ENCODE measurements at places on chromosomes 1 and 21. TPM values are rescaled to one million over a fixed set of nuclear protein-coding genes. Genes with fewer than 3 reads are reported as not detected.

VANGL2 gene
- total RNA-seq: not detected

- no peaks in the 10 kb centered on the region for H3K27me3 ChIP-seq
- no peak overlapping the region for H3K4me3 ChIP-seq
- H3K36me3 ChIP-seq: no peaks in the 10 kb centered on the region
- no peaks in the 10 kb centered on the region for H3K4me1 ChIP-seq
- H3K27ac ChIP-seq: no peak overlapping the region
Observed at GRCh38 chr1:29719253-29719652, 482.9 kb downstream of the PTPRU start.

GRCh38 chr1:116875391-116875790, 34.3 kb upstream of the PTGFRN start:
- H3K4me3 ChIP-seq: no peak overlapping the region
- H3K27me3 ChIP-seq: no peaks in the 10 kb centered on the region
- DNase-seq: no peak
- H3K36me3 ChIP-seq: no peaks in the 10 kb centered on the region
- no peak overlapping the region for H3K27ac ChIP-seq

DNA sequence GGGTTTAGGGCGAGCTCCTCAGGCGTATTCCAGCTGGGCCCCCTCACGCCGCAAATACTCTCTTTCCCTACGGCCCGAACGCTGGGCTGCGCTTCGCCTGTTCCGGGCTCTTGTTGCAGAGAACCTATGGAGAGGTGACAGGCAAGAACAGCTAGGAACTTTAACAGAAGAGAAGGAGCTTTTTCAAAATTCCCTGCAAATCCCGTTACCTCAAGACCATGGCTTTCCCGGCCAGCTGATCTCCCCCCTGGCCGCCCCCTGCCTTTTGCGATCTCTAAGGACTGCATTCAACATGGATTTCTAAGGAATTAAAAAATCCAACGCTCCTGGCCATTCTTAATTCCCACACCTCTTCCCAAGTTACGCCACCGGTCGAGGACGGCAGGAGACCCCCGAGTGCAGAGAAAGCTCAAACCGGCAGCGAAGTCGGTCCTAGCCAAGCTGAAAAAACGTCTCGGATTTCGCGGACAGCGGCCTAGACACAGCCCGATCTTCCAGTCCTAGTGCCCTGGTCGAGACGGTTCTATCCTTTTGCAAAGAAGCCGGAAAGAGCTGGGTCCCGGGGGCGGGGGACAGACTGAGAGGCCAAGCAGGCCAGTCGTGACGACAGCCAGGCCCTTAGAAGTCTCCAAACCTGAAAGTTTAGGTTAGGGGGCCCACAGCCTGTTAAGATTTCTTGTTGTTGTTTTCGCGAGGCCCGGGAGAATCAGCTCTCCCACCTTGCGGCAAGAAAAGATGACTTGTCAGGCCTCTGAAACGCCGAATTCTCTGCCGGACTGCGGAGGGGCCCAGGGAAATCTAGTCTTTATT, 1.1 kb upstream of the TBX15 start:
- no peak for DNase-seq
- no peaks in the 10 kb centered on the region for H3K36me3 ChIP-seq
- H3K27me3 ChIP-seq: peaks cover 91% of the 10 kb centered on the region
- H3K4me3 ChIP-seq: no peak overlapping the region
- H3K4me1 ChIP-seq: no peaks in the 10 kb centered on the region
- H3K27ac ChIP-seq: no peak overlapping the region

- H3K27ac ChIP-seq: no peak overlapping the region
- no peak for DNase-seq
- H3K36me3 ChIP-seq: no peaks in the 10 kb centered on the region
- H3K27me3 ChIP-seq: peaks cover 17% of the 10 kb centered on the region
Observed at GRCh38 chr1:205369701-205370123, 13.0 kb upstream of the KLHDC8A start.

GRCh38 chr21:39468559-39468958, 16.8 kb downstream of the SH3BGR start:
- no peaks in the 10 kb centered on the region for H3K36me3 ChIP-seq
- no peak for DNase-seq
- no peaks in the 10 kb centered on the region for H3K27me3 ChIP-seq

DNA sequence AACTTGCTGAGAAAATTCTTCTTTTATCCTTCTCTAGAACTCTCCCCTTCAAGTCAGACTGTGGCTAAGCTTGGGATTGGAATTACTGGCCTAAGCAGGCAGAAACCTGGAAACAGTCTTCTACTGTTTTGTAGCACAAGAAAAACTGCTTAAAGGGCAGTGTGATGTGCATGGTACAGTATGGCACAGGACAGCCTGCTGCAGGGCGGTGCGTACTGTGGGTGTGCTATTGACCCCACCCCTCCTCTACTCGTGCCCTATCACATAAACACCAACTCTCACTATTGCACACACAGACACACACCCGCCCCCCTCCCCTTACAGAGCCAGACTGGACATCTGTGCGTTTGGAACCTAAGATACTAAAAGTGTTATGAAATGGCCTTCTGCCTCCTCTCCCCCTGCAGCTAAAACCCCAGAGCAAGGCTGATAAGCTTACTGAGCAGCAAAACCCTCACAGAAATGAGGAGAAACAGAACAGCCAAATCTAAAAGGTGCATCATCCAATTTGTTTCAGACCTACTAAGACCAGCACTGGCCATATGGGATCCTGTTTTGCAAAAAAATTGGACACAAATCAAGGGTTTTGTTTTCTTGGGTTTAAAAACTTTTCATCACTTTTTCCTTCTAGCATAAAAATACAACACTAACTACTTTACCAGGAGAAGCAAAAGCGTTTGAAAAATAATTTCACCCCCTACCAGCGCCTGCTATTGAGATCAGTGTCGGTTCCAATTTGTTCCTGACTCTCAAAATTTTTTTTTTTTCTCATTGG, 355.8 kb upstream of the LYPLAL1 start:
- no peaks in the 10 kb centered on the region for H3K4me1 ChIP-seq
- H3K27ac ChIP-seq: no peak overlapping the region
- H3K36me3 ChIP-seq: no peaks in the 10 kb centered on the region
- H3K4me3 ChIP-seq: no peak overlapping the region
- no peaks in the 10 kb centered on the region for H3K27me3 ChIP-seq
- no peak for DNase-seq

RCSD1 gene
- 110 TPM for total RNA-seq

OR2M3 gene
- not detected for total RNA-seq

GNG5 gene
- 34.9 TPM for total RNA-seq

GRIK3 gene
- total RNA-seq: not detected

DNA sequence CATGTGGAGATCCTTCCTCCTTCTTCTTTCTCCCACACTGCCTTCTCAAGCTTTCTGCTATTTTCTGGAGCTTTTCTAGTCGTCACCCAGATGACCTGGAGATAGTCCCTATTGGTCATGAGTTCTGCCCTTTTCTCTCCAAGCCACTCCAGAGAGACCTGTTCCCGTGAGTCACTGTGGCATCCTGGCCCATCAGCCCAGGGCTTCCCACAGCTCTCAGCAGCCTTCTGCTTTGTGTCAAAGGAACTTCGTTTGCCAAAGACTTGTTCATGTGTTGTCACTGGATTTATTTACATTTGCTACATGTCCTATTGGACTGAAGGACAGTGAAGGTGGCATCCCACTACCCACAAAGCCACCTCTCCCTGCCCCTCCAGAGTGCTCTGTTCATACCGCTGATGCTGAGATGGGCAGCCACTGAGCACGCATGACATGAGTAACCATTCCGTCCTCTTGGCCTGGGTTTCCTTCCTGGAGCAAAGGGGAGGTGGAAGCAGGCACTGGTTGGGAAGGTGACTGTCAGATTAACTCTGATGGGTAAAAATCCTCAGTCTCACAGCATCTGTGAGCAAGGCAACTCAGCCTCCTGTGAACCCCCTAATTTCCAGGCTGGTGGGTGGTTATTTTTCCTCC, 119.2 kb downstream of the EDEM3 start:
- no peak for DNase-seq
- H3K36me3 ChIP-seq: no peaks in the 10 kb centered on the region
- H3K4me3 ChIP-seq: no peak overlapping the region
- no peak overlapping the region for H3K27ac ChIP-seq
- peaks cover 14% of the 10 kb centered on the region for H3K27me3 ChIP-seq

DNA sequence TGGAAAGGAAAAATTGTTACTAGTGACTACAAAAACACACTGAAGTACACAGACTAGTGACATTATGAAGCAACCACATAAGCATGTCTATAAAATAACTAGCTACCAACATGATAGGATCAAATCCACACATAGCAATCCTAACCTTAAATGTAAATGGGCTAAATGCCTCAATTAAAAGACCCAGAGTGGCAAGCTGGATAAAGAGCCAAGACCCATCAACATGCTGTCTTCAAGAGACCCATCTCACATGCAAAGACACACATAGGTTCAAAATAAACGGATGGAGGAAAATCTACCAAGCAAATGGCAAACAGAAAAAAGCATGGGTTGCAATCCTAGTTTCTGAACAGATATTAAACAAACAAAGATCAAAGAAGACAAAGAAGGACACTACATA, 49.4 kb upstream of the LRRC8B start:
- no peak overlapping the region for H3K4me3 ChIP-seq
- no peak overlapping the region for H3K27ac ChIP-seq
- H3K4me1 ChIP-seq: no peaks in the 10 kb centered on the region
- H3K36me3 ChIP-seq: peaks cover 4% of the 10 kb centered on the region
- DNase-seq: no peak

Data from T-cell (primary cell).